ENCODE measurements at places on chromosomes 6 and 20.
A peak's percentile ranks its signal among the peaks of the same experiment; 100 is the strongest.

DNA sequence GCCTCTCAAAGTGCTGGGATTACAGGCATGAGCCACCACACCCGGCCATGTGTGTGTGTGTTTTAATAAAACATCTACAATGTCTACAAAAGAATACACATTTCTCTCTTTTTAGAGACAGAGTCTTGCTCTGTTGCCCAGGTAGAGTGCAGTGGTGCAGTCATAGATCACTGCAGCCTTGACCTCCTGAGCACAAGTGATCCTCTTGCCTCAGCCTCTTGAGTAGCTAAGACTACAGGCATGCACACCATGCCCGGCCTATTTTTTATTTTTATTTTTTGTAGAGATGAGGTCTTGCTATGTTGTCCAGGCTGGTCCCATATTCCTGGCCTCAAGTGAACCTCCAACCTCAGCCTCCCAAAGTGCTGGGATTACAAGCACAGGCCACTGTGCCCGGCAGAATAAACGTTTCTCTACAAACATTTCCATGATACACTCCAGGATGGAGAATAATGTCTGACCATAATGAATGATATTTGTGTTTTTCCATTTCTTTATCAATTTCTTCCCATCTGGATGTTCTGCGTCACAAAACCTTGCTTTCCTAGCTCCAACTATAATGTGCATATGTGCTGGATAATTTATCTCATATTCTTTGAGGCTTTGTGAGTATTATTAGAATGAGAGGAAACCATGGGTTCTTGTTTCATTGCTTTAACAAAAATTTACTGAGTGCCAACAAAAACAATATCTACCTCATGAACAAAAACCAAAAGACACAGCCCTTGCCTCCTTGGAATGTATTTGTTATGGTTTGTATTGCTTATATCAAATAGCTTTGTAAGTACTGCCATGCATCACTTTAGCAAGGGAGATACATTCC is 28.6 kb upstream of the CCN2 start:
- no peak for DNase-seq

- no peak for DNase-seq
Observed at GRCh38 chr6:131954059-131954774, 3.0 kb upstream of the CCN2 start.

GRCh38 chr6:117138425-117138824 is 126.9 kb upstream of the VGLL2 start:
- DNase-seq: no peak

DNA sequence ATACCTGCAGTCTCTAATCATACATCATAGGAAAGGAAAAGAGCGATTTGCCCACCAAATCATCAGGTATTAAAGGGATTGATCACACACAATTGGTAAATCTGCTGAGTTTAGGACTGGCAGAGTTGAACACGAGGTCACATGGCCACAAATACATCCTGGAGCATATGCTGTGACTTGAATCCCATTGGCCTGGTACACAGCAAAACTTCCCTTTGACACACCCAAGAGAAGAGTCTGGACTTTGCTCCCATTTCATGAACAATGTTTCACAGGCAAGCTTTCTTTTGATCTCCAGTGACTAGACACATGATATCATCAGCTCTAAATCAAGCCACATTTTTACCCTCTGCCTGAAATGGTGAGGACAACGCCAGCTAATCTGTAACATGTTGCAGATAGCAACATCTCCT is 117.9 kb downstream of the ISM1 start:
- DNase-seq: no peak

- no peak for DNase-seq
Observed at GRCh38 chr6:108115598-108116058, 41.1 kb upstream of the OSTM1 start.

GRCh38 chr6:10569392-10570127 is 48.4 kb downstream of the GCNT2 start:
- DNase-seq: no peak

DNA sequence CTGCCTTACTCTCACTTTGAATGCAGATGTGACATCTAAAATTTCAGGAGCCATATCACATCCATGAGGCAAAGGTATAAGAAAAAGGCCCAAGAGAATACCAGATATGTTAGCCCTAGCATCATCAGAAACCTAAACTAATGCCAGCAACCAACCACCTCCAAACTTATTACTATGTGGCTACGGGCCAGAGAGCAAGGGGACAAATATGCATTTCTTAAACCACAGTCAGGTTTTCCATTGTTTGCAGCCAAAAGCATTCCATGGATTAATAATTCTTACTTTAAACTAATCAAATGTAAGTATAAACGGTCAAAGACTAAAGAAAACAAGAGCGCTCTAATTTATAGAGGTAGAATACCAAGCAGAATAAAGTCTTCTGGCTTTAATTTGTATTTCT is 84.7 kb downstream of the TASP1 start:
- no peak for DNase-seq

DNA sequence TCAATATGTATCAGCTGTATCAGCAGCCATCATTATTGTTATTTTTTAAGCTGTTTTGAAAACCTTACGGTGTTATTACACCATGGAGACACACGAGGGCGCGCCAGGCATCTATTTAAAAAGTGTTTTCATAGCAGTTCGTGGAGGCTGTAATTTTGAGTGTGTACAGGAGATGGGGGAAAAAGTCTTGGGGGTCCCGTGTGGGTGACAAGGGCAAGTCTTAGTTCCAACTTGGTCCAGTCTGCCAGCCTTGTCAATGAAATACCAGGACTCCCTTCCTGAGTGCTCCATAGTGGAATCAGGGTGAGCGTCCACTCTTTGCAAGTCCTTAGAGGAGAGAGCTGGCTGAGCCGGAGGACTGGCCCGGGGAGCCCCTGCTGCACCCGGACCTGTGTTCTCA is 43.3 kb downstream of the SLC2A10 start:
- DNase-seq: peak; percentile 15

GRCh38 chr20:51306521-51307358 is 235.8 kb downstream of the NFATC2 start:
- DNase-seq: peak; percentile 74

DNA sequence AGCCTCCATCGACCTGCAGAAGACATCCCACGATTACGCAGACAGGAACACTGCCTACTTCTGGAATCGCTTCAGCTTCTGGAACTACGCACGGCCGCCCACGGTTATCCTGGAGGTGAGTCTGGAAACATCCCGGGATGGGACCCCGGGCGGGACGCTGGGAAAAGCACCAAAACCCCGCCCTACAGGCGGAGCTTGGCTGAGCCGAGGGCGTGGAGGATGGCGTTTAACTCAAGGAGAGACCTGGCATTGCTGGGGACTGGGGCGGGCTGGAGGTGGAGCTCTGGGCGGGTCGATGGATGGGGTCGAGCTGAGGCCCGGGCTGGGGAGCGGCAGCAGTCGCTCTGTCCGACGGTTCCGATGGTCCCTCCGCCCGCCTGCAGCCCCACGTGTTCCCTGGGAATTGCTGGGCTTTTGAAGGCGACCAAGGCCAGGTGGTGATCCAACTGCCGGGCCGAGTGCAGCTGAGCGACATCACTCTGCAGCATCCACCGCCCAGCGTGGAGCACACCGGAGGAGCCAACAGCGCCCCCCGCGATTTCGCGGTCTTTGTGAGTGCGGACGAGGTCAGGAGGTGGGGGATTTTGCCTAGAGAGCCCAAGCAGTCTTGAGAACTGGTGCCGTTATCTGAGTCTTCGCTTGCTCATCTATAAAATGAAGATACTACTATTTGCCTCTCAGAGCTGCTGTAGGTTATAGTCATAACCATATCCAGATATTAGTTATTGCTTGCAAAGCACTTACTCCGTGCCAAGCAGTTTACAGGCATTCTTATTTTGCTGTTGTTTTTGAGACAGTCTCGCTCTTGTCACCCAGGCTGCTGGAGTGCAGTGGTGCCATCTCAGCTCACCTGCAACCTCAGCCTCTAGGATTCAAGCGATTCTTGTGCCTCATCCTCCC is 3.8 kb downstream of the SPAG4 start:
- peak; percentile 79 for DNase-seq

GRCh38 chr6:157406661-157407060 is 25.7 kb downstream of the ZDHHC14 start:
- no peak for DNase-seq

GRCh38 chr20:2006452-2007361 is 12.8 kb upstream of the PDYN start:
- peak; percentile 18 for DNase-seq

GRCh38 chr6:33139596-33140206 is 52.6 kb downstream of the COL11A2 start:
- no peak for DNase-seq

DNA sequence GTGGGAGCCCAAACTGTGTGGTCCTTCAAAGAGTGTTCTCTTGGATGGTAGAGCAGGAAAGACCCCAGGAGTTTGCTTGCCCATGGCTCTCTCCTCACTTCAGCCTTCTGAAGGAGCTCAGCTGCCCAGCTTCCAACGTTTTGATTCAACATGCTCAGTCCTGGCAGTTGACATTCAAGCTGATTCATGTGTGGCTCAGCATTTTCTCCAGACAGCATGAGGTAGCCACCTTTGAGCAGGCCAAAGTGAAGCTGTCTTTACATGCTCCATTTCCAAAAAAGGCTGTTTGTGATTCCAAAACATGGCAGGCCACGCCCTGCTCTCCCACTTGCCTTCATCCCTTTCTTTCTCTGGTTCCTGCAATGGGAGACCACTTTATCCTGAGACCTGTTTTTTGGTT is 280.2 kb downstream of the TBC1D7 start:
- DNase-seq: no peak

DNA sequence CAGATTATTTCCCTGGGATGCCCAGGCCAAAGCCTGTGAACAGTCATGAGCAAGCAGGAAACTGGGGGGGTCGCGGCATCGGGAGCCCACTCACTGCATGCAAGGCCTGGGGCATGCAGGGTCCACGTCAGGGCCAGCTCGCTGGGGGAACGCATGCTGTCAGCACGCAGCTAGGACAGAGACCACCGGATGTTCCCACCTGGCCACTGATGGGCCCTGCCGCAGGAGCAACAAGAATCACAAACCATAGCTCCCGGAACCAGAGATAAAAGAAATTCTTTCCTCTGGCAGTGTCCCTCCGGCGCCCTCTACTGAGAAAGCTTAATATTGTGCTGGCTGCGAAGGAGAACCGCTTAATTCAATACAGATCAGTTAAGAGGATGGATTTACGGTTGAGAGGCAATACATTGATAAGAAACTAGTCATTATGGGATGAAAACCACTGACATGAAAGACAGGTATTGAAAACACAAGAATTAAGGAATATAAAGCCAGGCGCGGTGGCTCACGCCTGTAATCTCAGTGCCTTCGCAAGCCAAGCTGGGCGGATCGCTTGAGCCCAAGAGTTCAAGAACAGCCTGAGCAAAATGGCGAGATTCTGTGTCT is 32.6 kb downstream of the C6orf15 start:
- peak; percentile 73 for DNase-seq

- DNase-seq: no peak
Observed at GRCh38 chr6:27049863-27050781, 197.4 kb upstream of the PRSS16 start.

DNA sequence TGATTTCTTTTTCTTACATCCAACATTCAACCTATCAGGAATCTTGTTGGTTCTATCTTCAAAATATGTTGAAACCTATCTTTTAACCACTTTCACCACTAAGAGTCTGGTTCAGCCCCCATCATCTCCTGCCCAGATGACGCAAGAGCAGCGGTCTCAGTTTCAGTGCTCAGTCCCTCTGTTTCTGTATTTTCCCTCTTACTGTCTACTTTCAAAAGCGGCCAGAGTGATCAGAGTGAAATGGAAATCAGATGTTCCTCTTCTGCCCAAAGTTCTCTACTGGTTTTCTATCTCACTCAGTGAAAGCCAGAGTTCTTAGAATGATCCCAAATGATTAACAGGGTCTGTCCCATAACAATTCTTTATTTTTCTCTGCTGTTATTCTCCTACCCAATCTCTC is 147.9 kb upstream of the PDE7B start:
- no peak for DNase-seq

Data from effector memory CD8-positive, alpha-beta T cell (primary cell).